NCI-H526 treated with DMSO at 0.1 percent for 48 hours (cell line): ENCODE measurements at places on chromosomes 6 and 20.

DNA sequence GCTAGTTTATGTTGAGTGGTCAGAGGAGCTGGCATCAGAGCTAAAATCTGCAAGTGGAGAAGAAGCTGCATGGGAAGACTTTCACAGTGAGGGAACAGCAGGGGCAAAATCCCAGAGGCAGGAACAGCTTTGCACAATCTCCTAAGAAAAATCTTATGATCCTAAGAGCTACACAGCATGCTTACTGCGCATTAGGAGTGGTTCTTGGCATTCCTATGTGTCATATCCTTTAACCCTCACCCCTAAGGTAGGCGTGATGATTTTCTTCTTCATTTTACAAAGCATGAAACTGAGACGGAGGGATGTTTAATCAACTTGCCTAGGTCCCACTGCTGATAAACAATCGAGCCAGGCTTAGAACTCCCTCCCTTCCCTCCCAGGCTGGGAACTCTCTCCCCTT lies 313.6 kb upstream of the SULF2 start:
- DNase-seq: no peak

GRCh38 chr6:39422238-39422637 lies 99.7 kb upstream of the KCNK16 start:
- DNase-seq: no peak

GRCh38 chr20:7399575-7399974 lies 540.7 kb downstream of the HAO1 start:
- DNase-seq: no peak

DNA sequence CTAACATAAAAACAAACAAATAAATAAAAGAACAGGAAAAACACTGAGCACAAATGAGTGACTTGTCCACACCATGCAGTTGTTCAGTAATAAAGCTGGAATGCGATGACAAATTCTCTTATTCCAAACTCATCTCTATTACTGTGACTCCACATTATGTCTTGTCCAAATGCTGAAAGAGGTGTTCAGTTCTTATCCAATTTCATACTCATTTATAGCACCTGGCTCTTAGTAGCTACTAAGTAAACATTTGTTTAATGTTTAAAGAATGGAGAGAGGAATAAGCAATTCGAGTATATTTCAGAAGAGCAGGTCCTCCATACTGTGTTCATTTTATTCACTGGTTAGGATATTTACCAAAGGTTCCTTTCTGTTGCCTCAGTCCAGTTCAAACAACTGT lies 439.0 kb upstream of the JAG1 start:
- no peak for DNase-seq

DNA sequence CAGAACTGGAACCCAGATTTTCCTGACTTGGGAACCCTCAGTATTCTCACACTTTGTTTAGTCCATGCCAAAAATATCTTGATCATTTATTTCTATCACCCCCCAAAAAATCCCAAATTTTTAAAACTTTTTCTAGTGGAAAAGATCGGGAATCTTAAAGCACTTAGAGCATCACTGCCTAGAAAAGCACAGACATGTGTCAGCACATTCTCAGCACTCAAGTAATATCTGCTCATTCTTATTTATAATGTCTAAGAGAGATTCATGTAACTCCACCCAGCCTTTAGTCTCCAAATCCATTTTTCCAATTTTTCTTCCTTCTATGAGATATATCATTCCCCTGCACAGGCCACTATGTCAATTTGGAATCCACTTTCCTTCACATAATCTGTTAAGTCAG lies 29.9 kb upstream of the HSF2 start:
- DNase-seq: no peak

DNA sequence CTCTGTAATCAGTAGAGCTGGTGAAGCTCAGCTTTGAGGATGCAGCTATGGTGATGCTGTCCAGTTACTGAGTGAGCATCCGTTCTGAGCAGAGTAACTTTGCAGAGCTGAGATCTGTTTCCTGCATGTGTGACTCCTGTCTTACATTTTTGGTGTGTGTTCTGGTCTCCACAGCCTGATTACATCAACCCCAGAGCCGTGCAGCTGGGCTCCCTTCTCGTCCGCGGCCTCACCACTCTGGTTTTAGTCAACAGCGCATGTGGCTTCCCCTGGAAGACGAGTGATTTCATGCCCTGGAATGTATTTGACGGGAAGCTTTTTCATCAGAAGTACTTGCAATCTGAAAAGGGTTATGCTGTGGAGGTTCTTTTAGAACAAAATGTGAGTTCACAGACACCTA lies 81.6 kb downstream of the FAM120B start:
- no peak for DNase-seq

DNA sequence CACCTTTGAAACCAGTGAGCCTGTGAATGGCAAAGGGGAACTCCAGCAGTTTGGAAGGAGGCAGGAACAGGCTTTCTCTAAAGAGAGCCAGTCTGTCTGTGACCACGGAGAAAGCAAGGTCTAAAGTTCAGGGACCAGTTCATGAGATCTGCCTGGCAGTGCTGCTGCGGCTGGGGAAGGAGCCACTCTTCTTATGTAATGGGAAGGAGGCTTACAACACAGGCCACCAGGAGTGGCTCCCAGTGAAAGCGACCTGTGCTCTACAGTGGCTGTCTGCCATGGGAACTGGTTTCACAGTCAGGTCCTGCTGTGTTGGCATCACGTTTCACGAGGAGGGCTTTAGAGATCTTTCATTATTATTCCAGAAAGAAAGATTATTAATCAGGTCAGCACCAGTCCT lies 291.9 kb upstream of the PRDM1 start:
- DNase-seq: no peak

DNA sequence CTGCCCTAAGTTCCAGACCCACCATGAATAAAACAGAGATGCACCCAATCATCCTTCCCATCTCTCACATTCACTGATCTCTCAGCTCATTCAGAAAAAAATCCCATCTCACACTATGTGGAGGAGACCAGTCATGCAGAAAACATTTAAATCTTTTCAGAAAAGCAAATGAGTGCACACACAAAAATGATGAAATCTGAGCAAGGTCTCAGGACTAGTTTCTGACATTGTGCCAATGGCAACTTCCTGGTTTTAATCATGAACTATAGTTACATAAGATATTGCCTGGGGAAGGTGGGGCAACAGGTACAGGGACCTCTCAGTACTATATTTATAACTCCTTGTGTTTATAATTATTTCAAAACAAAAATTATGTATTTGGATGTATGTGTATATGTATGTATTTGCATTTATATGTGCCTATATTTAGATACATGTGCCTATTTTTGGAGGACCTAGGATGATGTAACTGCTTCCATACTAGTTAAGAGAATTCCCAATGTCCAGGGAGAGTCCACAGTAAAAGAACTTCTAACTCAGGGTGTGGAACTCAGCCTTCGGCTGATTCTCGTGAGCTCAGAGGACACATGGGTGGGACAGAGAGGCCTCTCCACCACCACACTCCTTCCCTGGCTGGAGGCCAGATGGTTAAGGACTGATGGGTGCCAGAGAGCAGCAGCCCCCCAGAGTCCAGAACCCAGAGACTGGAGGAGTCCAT lies 71.7 kb upstream of the MAP3K4 start:
- DNase-seq: no peak

DNA sequence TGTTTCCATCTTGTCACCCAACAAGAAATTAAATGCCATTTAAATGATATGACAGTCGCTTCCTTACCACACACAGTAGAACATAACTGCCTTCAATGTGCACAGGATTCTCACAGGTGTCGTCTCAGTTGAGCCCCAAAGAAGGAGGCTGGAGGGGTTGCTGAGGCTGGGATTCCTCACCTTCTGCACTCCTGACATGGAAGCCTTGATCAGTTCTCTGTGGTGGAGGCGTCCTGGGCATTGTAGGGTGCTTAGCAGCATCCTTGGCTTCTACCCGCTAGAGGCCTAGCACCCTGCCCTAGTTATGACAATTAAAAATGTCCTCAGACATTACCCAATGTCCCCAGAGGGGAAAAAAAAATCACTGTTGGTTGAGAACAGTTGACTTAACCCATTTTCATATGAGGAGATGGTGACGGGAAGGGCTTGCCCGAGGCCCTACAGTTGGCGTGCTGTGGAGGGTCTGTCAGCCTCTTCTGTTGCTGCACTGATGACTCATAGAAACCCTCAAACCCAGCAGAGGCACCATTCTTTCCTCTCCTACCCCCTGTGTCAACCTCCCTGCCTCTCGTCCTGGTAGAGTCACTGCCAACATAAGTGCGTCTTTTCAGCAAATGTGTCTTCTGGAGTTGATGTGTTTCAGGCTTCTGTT lies 19.3 kb upstream of the ZNF831 start:
- DNase-seq: no peak

- DNase-seq: no peak
These were observed 20.3 kb downstream of the MMS22L start for GRCh38 chr6:97262676-97263075.

GRCh38 chr6:14734416-14735340 lies 511.2 kb upstream of the JARID2 start:
- no peak for DNase-seq

- DNase-seq: no peak
These were observed 74.3 kb upstream of the RCAN2 start for GRCh38 chr6:46565531-46565930.

DNA sequence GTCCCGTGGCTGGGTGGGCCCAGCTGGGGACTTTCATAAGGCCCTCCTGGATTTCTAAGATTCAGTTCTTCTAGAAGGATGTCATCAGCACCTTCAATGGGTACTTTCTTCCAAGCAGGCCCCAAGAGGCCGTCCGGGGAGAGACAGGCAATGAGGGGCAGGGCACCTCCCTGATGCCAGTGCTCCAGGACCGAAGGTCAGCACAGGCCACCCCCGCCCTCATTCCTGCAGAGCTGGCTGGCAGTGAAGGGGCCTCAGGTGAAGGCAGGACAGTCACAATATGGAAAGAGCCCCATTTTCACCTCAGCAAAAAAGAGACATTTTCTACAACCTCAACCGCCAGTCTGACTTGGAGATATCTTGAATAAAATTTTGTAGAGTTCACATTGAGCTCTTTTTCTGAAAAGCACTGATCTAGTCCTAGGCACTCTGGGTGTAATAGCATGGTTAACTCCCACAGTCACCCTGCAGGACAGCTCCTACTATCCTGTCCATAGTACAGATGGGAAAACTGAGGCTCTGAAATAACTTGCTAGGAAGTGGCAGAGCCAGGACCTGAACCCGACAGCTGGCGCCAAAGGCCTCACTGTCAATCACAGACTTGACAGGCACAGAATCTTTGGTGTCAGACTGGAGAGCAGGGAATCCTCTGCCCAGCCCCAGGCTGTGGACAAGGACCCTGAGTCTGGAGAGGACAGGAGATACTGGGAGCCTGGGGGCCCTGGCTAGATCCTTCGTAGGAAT lies 50.3 kb downstream of the RRBP1 start:
- DNase-seq: no peak

- DNase-seq: no peak
These were observed 6.0 kb upstream of the BTN1A1 start for GRCh38 chr6:26494117-26494516.

DNA sequence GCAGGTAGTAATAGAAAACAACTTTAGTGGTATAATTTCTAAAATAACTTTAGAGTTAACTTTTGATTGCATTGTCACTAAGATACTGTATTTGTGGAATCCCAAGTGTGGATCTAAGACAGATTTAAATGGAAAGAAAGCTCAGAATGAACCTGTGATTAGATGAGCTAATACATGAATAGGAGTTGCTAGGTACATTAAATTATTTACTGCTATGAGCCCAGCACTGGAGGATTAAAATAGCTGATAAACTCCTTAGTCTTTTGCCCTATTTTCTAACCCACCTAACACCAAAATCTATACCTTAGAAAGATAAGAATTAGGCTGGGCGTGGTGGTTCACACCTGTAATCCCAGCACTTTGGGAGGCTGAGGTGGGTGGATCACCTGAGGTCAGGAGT lies 10.8 kb downstream of the SNRPC start:
- DNase-seq: no peak

DNA sequence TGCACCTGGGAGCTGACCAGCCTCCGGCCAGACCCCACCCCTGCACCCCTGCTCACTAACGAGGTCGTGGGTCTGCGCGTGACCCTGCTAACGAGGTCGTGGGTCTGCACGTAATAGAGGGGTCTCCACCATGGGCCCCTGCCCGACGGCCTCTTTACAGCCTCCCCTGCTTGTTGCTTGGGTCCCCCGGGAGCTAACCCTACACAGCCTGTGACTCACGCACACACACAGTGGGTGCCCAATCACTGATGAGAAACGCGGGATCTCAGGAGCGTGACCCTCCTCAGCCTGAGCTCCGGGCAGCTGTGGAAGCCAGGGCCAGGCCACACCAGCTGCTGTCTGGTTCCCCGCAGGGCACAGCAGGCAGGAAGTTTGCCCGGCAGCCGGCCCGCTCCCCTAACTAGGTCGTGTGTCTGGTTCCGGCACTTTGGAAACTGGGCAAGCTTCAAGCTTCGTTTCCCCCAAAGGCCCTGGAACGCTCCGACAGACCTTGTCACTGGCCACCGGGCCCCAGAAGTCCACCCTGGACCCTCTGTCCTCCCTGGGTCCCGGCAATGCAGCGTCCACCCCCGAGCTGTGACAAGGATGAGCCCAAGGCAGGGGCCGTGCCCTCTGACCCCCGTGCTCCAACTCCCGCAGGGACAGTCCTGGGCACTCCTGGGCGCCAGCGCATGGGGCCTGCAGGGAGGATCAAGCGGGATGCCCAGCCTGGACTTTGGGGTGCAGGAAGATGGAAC lies 767 bp downstream of the PTK6 start:
- no peak for DNase-seq

DNA sequence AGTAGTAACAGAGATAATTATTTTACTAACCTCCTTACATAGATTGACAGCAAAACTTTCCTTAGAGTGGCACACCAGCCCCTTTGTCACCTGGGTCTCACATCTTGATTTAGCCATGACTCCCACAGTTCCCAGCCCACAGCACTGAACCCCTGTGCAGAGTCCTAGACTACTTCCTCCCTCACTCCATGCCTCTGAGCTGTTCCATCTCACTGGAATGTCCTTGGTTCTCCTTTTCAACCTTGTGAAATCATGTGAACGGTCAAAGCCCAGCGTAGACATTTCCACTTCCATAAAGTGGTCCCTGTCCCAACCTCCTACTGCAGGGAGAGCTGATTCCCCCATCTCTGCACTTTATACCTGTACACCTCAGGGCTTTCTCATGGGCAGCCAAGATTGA lies 19.7 kb downstream of the CGA start:
- no peak for DNase-seq

GRCh38 chr20:14953736-14954135 lies 616.3 kb upstream of the FLRT3 start:
- no peak for DNase-seq

DNA sequence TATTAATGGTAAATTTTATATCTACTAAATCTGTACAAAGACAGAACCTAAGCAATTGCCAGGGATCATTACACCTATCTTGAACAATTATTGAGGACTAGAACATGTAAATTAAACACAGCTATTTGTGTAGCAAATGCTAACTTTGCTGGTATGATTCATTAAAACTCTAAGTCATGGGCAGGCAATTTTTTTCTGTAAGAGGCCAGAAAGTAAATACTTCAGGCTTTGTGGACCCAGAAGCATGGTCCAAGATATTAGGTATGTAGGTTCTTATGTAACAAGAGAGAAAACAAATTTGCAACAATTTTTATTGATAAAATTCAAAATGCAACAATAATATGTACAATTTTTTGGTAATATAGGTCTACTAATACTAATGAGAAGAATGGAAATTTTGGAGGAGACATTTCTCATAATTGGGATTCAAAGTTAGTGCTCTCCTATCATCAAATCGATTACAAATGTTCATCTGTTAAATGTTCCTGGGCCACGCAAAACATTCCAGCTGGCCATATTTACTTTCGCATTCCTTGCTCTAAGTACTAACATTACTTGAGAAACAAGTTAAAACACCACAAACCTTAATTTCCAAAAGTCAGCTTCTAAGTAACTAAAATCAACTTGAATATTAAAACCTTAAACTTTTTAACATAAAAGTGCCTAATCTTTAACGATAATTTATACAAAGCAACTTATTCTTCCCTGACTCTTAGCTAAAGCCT lies 4.3 kb downstream of the TMEM30A start:
- DNase-seq: no peak
